ENCODE measurements at places on chromosomes 3 and 15. TPM values are rescaled to one million over a fixed set of nuclear protein-coding genes. Genes with fewer than 3 reads are reported as not detected.

Gene STRIT1
- total RNA-seq, result not detected

Gene ASB14
- total RNA-seq, result not detected

Gene WNT5A
- total RNA-seq, result not detected

Gene FAM81A
- not detected for total RNA-seq

Gene GPD1L
- total RNA-seq, result 15.3 TPM

Gene KCNAB1
- total RNA-seq, result 0.14 TPM

- H3K4me1 ChIP-seq, result no peaks in the 10 kb centered on the region
- DNase-seq, result no peak
- no peaks in the 10 kb centered on the region for H3K27me3 ChIP-seq
- H3K4me3 ChIP-seq, result no peak overlapping the region
These were observed 20.7 kb downstream of the PARP15 start for GRCh38 chr3:122598151-122598550.

GRCh38 chr15:48427479-48427878, 96.2 kb downstream of the DUT start:
- H3K4me3 ChIP-seq, result no peak overlapping the region
- H3K36me3 ChIP-seq, result no peaks in the 10 kb centered on the region
- no peak overlapping the region for H3K27ac ChIP-seq
- no peaks in the 10 kb centered on the region for H3K27me3 ChIP-seq

DNA sequence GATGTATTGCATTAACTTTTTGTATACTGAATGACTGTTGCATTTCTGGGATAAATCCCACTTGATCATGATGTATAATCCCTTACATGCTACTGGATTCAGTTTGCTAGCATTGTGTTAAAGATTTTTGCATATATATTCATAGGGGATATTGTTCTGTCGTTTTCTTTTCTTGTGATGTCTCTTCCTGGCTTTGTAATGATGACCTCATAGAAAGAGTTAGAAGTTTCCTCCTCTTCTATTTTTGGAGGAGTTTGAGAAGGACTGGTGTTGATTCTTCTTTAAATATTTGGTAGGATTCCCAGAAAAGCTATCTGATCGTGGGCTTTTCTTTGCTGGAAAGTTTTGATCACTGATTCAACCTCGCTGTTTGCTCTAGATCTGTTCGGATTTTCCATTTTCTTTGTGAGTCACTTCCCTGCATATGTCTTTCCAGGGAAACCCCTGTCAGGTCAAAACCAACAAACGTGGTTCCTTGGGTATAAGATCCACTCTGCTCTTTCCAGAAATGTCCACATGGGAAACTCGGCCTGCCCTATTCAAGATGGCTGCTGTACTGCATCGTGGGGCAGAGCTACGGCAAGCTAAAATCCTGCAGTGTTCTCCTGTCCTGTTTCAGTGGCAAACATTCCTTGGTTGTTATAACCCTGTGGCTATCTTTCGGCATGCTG, 120.4 kb downstream of the GABRG3 start:
- H3K27me3 ChIP-seq, result no peaks in the 10 kb centered on the region
- no peaks in the 10 kb centered on the region for H3K4me1 ChIP-seq
- no peaks in the 10 kb centered on the region for H3K36me3 ChIP-seq
- DNase-seq, result no peak
- H3K4me3 ChIP-seq, result no peak overlapping the region

DNA sequence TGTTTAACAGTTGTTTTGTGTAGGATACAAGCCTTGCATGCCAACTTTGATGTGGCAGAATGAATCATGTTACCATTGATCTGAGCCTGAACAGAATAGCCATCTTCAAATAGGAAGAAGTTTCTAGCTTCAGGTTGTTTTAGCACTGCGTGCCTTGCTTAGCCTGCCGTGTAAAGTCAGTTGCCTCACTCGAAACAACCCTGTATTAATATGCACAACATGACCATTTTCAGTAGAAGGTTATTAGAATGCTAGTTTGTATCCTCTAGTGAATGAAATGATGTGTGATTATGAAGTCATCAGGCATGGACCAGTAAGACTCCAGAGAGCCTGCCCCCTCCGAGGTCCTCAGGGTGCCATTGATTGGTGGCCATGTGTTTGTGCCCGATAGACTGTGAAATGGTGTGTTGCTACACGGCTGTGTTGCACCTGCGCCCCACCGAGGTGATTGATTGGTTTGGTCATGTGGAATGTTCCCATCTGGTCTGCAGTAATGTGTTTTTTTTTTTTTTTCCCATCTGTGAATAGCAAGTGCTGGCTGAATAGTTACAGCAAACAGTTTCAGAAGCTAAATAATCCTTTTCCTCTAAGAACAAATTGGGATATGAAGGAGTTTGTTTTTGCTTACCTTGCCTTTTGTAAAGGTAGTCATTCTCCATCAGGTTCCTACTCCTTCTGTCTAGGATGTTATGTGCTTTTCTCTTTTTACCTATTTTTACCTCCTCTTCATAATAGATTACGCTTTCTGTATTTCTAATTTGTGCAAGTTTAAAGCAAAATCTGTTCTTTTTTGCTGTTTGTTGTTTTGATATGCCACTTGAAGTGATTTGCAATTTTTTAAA, 214.9 kb downstream of the TCF12 start:
- H3K4me3 ChIP-seq, result no peak overlapping the region
- peaks cover 2% of the 10 kb centered on the region for H3K4me1 ChIP-seq
- H3K27ac ChIP-seq, result no peak overlapping the region
- DNase-seq, result no peak
- H3K27me3 ChIP-seq, result no peaks in the 10 kb centered on the region

- H3K36me3 ChIP-seq, result no peaks in the 10 kb centered on the region
- no peaks in the 10 kb centered on the region for H3K4me1 ChIP-seq
- H3K4me3 ChIP-seq, result no peak overlapping the region
These were observed 102.1 kb downstream of the TGFBR2 start for GRCh38 chr3:30708472-30708871.

GRCh38 chr3:120182613-120183511, 88.6 kb upstream of the GSK3B start:
- no peak overlapping the region for H3K27ac ChIP-seq
- DNase-seq, result no peak
- no peaks in the 10 kb centered on the region for H3K36me3 ChIP-seq
- H3K27me3 ChIP-seq, result no peaks in the 10 kb centered on the region
- no peaks in the 10 kb centered on the region for H3K4me1 ChIP-seq
- no peak overlapping the region for H3K4me3 ChIP-seq

DNA sequence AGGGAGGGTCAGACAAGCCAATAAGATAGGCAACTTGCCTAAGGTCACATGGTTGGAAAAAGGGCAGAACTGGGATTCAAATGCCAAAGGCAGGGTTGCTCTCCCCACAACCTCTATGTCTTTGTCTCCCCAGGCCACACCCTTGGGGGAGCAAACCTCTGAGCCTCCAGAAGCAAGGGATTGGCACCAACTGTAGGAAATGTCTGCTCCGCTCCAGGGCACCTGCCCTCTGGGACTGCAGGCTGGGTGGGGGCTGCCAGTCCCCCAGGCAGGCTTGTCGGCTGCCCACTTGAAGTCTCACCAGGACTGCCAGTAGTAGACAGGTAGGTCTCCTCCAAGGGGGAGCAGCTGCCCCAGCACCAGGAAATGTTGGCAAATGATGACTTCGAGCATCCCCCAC, 2.0 kb downstream of the FAM3D start:
- H3K27ac ChIP-seq, result no peak overlapping the region
- H3K4me3 ChIP-seq, result no peak overlapping the region
- H3K27me3 ChIP-seq, result peaks cover 4% of the 10 kb centered on the region
- DNase-seq, result no peak
- H3K36me3 ChIP-seq, result no peaks in the 10 kb centered on the region

- no peak overlapping the region for H3K27ac ChIP-seq
- no peaks in the 10 kb centered on the region for H3K36me3 ChIP-seq
- no peak for DNase-seq
- H3K27me3 ChIP-seq, result no peaks in the 10 kb centered on the region
These were observed 72.7 kb upstream of the SNRK start for GRCh38 chr3:43213631-43214030.
